CD4-positive, alpha-beta T cell treated with Interleukin-4 for 1 hour (primary cell): ENCODE measurements at places on chromosomes 1 and 21.

DNA sequence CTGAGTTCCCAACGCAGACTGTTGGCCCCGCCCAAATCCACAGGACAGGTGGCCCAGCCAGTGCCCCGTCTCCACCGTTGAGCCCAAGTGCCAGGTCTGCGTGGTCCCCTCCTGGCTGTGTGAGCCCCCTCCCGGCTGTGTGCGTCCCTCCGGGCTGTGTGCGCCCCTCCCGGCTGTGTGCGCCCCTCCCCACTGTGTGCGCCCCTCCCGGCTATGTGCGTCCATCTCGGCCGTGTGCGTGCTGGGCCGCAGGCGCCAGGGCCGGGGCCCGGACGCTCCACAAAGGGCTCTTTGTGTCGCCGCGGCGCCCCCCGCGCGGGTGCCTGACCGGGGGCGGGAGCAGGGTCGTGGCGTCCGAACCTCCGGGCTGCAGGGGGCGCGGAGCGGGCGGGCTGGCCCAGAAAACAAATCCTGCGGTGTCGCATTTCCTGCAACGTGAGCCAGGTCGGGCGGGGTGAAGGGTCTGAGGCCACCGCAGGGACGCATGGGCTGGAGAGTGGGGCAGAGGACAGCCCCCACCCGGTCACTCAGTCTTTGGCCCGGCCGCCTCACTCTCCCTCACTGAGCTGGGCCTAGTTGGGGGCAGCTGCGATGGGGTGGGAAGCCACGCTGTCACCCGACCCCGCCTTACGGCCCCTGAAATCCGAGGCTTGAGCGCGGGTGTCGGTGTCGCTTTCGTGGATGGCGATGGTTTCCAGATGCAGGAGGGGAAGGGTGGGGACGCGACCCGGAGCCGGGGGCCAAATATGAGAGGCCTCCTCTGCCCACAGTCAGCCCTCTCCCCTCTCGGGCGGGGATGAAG is 18.8 kb downstream of the TNFRSF25 start:
- DNase-seq: no peak

GRCh38 chr1:1344655-1345361 is 4.4 kb downstream of the DVL1 start:
- DNase-seq: no peak

DNA sequence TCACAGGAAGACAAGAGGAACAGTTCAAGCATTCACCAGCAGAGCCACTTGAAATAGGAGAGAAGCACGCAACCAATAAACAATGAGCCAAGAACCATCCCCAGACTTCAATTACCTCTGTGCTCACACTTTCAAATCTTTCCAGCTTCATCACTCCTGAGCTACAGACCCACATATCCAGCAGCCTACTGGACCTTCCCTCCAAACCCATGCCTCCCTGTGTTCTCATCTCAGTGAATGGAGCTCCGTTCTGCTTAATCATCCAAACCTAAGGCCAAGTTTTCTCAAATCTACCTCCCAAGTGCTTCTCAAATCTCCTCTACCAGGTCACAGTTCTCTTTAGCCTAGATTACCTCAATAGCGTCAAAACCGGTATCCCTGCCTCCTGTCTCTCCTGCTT is 3.7 kb downstream of the PEF1 start:
- DNase-seq: no peak

GRCh38 chr1:3159121-3159520 is 90.1 kb downstream of the PRDM16 start:
- no peak for DNase-seq

DNA sequence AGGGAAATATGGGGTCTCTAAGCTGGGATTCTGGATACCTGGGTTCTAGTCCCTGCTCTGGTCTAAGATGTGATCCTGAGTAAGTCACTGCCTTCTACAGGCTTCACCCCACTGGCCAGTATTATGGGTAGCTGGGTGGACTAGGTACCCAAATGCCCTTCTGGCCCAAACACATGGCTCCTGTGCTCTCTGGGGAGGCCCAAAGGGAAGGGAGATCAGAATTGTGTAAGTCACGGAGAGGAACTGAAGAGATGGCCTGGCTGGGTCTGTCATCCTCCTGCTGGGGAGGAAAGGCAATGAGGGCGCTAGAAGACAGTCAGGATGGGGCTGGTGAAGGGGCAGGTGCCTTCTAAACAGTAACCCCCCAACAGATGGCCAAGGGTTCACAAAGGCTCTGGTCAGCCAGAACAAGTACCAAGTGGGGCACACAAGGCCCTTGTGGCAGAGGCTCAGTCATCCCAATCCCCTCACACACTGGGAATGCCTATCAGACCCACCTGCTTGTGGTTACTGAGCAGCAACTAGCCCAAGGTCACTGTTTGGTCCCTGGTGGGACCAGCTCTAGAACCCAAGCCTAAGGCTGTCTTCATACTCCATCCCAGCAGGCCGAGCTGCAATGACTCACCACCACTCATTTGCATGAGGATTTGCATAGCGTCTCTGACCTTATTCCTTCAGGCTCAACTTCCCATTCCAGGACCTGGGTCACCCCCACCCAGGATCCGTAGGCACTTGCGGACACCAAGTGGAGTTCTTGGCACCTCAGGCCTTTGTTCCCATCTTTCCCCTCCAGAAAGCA is 9.2 kb downstream of the MEF2D start:
- no peak for DNase-seq

DNA sequence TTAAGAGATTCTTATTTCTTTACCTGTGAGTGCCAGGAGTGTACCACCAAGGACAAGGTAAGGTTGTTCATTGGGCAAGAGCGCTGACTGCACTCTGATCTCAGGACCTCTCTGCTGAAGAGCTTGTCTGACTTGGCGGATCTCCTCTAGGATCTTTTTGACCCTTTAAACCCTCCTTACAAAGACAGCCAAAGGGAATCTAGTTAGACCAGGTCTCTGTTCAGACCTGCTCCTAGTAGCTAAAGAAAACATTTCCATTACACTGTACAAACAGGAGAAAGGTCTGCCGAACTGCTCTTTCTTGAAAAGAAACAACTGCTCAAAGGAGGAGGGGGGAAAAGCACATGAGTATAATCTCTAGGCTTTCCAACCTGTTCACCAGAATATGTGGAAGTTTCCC is 49.3 kb downstream of the SMYD2 start:
- no peak for DNase-seq

GRCh38 chr1:201205036-201205435 is 14.4 kb downstream of the IGFN1 start:
- no peak for DNase-seq

- no peak for DNase-seq
Measured at GRCh38 chr1:151855933-151856332, 2.4 kb upstream of the THEM5 start.

GRCh38 chr1:23555270-23555985 is 3.9 kb downstream of the ID3 start:
- no peak for DNase-seq

- DNase-seq: no peak
Measured at GRCh38 chr21:43340491-43341377, 86.2 kb downstream of the SIK1 start.

DNA sequence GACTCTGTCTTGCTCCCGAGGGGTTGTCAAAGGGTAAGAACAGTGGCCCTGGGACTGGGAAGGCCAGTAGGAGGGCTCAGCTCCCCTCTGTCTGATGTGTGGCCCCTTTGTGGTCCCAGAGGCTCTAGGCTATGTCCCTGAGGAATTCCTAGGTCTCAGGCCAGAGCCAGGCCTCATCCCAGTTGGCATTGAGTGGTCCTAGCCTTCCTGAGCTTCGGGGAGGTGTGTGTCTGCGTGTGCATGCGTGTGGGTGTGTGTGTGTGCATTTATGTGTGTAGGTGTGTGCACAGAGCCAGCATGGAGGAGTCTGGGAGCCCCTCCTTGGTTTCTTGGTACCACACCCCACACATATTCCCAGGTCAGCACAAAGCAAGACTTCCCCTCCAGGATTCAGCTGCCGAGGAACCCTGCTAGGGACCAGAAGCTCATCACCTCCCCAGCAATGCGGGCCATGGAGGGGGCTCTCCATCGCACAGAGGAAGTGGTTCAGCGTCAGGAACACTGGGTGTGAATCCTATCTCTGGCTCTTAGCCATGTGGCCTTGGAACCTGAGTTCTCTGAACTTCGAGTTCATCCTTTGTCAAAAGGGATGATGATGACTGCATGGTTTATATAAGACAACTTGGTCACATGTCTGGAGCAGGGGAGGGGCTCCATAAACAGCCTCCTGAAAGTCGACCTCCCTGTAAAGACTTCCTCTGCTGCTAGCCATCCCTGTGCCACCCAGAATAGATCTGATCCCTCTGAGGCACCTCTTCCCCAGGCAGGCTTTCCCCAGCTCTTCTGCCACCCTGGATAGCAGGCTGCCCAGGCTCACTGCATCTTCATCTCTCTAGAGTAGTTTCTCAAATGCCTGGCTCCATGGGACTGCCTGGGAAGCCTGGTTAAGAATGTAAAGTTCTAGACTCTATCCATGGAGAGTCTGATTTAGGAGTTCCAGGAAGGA is 8.3 kb upstream of the EPS8L3 start:
- no peak for DNase-seq

GRCh38 chr1:153245466-153245865 is 14.0 kb upstream of the LORICRIN start:
- no peak for DNase-seq

- DNase-seq: no peak
Measured at GRCh38 chr1:97489834-97490233, 431.0 kb downstream of the DPYD start.

DNA sequence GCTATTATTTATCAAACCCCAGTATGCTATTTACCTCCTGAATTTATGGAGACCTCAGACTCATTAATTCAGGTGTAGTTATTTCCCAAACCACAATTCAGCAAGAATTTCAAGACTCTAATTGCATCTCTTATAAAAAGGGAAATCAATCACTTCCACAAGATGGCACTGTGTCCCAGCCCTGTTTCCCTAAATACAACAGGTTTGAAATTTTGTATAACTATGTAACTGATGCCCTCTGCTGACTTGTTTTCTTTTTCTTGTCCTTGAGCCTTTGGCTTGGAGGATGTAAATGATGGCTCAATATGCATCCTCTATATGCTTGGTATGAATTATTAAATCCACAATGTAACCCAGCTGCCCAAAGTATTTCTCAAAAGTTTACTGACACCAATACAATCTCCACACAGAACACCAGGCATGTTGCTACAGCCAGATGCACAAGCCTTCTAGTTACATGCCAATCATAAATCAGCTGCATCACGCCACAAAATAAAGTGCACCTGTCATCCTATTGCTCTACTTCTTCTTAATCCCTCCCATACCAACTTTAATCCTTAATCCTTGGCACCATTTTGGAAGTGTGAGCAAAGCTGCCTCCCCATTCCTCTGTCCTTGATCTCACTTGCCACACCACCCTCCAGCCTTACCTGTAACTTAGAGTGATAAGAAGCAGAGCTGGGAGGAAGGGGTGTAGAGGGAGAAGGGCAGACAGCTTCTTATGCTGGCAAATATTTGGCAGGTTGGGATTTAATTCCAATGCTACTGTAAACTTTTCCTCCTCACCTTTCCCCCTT is 9.0 kb downstream of the C1orf105 start:
- DNase-seq: peak; percentile 53

GRCh38 chr1:159790237-159790917 is 9.6 kb downstream of the DUSP23 start:
- no peak for DNase-seq

GRCh38 chr21:35478161-35479064 is 429.3 kb upstream of the RUNX1 start:
- no peak for DNase-seq

DNA sequence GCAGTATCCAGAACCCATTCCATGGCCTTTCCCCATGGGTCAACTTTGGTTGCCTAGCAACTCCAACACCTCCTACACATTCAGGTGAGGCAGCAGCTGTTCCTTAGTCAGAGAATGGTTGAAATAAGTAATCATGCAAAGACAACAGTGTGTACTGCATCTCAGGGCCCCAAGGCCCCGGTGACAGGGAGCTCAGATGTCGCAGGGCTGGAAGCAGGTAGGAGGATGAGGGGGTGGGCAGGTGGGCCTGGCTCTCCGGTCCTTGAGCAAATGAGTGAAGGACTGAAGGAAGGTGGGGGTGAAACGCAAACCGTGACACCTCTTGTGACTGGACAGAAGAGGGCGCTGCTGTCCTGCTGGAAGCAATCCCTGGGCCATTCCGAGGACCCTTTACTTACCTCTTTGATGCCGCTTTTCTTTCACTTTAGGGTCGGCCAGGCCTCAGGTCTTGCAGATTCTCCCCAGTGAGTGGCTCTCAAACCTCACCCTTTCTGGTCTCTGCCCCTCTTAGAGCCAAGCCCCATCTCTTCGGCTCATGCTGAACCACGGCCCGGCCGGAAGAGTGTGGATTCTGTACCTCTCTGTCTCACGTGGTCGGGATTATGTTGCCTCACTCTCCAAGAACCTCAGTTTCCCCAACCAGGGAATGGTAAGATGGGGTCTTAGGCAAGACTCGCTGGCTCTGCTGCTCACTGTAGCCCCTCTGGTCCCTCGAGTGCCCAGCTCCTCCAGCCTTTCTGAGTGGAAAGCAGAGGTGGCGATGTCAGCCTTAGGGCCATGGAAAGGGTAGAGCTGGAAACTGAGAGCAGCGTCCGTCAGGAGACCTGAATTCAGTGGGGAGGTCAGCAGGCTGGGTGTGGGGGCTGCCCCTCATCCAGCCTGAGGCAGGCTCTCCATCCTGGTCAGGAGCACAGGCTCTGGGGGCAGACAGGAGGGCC is 5.6 kb upstream of the KCNA10 start:
- peak; percentile 37 for DNase-seq

DNA sequence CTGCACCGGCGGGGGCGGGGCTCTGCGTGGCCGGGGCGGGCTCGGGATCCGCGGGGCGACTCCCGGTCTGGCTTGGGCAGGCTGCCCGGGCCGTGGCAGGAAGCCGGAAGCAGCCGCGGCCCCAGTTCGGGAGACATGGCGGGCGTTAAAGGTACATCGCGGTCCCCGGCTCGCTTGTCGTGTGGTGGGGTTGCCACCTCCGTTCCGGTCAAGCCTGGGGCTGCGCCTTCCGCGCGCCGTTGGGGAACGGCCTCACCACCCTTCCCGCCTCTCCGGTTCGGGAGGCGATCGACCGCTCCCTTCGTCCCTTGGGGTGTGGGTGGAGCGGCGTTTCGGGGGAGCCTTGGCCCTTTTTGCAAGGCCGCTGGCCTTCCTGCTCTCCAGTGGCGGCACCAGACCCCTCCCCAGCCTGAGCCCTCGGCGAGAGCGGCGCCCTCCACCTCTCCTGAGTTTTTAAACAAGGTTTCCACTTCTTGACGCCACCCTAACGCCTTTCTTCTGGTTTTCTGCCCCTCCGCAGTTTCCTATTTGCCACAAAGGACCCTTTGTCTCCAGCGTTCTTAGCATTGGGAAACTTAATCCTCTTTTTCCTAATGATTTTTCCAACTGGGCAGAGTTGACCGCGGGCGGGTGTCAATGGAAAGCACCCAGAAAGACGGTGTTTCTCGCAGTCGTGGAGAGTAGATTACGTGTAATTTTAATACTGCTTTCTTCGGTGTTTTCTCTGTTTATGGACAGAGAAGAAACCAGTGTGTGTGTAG is at the start of the genes LEPR and LEPROT:
Gene LEPR (plus strand): TSS at position 79 of the 761 bp plus-strand sequence. CDS start 144,898 bp downstream, outside the sequence.
Gene LEPROT (plus strand): TSS at position 79 of the 761 bp plus-strand sequence. CDS start 57 bp downstream, at position 136.
- DNase-seq: no peak

GRCh38 chr1:235516862-235517446 is 12.7 kb upstream of the B3GALNT2 start:
- DNase-seq: no peak
